Right lung (tissue), 10 donors: ENCODE measurements at places on chromosomes 12 and 14. TPM values are rescaled to one million over a fixed set of nuclear protein-coding genes. Genes with fewer than 3 reads are reported as not detected.
A peak's percentile ranks its signal among the peaks of the same experiment; 100 is the strongest.

GRCh38 chr14:74297986-74298385 lies 4.7 kb downstream of the ABCD4 start:
- no peak for DNase-seq

GRCh38 chr14:74444866-74445265 lies 18.9 kb upstream of the SYNDIG1L start:
- DNase-seq, result no peak

DNA sequence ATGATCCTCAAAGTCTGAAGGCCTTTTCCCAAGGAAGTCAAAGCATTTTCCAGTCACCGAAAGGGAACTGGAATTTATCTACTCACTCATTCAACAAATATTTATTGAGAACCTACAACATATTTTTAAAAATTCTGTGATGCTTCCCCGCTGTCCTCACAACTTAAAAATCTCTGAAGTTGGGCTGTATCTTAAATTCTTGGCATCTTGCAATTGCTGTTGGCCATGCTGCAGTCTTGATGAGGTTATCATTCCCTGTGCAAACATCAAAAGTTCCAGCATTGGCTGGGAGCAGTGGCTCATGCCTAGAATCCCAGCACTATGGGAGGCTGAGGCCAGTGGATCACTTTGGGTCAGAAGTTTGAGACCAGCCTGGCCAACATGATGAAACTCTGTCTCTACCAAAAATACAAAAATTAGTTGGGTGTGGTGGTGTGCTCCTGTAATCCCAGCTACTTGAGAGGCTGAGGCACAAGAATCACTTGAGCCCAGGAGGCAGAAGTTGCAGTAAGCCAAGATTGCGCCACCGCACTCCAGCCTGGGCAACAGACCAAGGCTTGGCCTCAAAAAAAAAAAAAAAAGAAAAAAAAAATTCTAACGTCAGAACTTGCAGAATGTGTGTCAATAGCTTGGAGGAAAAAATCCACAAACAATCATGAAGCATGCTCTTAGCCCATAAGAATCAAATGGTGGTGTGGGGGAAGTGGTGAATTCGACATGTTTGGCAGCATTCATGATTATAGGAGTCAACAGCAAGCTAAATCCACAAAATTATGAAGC lies 34.9 kb downstream of the CCDC177 start:
- no peak for DNase-seq

DNA sequence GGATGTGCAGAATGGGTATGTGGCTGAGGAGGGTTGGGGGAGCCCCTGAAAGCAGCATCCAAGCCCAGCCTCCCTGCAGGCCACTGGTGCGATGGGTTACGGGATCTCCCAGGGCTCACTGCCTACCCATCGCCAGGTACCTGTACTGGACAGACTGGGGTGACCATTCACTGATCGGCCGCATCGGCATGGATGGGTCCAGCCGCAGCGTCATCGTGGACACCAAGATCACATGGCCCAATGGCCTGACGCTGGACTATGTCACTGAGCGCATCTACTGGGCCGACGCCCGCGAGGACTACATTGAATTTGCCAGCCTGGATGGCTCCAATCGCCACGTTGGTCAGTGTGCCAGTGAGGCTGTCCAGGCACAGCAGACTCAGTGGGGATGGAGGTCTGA lies 18.3 kb upstream of the NXPH4 start:
- DNase-seq, result no peak

DNA sequence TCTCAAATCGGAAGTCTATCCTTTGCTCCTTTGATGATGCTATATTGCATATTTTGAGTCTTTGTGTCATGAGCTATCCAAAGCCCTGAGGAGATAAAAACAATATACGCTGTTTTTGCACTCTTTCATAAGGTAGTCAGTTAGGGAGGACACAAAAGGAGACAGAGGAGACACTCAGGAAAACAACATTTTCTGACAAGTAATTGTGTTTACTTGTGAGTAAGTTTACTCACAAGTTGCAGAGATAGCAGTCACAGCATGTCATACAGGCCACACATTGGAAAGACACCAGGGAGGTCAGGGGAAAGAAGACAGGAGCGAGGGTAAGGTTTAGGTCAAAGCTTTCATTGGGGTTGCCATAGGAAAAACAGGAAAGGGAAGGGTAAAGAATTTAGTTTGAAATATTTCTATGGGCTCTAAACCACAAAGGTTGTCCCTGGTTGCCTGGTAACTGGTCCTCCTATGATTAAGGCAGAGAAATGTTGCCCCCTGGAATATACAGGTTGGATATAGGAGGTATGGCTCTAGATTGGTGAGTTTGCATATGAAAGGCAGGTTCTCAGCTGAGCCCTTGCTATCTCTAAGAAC lies 7.4 kb upstream of the GABARAPL1 start:
- DNase-seq, result no peak

- DNase-seq, result no peak
Measured at GRCh38 chr12:124505001-124505818, 62.2 kb downstream of the NCOR2 start.

- DNase-seq, result peak; percentile 13
Measured at GRCh38 chr14:82562881-82563280, 1029.2 kb upstream of the SEL1L start.

- no peak for DNase-seq
Measured at GRCh38 chr14:103164006-103164405, 40.7 kb downstream of the TNFAIP2 start.

- DNase-seq, result no peak
Measured at GRCh38 chr12:32163596-32163995, 56.9 kb downstream of the BICD1 start.

DNA sequence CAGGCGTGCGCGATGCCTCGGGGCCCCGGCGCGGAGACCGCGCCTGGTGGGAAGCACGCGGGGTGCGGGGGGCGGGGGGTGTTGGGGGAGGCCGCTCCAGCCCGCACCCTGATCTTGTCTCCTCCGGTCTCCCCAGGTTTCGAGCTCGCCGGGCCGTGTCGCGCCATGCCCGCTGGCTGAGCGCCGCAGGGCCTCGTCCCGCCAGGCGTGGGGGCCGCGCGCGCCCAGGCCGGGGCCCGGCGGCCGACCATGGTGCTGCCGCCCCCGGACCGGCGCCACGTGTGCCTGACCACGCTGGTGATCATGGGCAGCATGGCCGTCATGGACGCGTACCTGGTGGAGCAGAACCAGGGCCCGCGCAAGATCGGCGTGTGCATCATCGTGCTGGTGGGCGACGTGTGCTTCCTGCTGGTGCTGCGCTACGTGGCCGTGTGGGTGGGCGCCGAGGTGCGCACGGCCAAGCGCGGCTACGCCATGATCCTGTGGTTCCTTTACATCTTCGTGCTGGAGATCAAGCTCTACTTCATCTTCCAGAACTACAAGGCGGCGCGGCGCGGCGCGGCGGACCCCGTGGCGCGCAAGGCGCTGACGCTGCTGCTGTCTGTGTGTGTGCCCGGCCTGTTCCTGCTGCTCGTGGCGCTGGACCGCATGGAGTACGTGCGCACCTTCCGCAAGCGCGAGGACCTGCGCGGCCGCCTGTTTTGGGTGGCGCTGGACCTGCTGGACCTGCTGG lies 2.4 kb downstream of the TMEM121 start:
- no peak for DNase-seq

GRCh38 chr12:6323340-6323994 lies 13.0 kb downstream of the PLEKHG6 start:
- DNase-seq, result no peak

DNA sequence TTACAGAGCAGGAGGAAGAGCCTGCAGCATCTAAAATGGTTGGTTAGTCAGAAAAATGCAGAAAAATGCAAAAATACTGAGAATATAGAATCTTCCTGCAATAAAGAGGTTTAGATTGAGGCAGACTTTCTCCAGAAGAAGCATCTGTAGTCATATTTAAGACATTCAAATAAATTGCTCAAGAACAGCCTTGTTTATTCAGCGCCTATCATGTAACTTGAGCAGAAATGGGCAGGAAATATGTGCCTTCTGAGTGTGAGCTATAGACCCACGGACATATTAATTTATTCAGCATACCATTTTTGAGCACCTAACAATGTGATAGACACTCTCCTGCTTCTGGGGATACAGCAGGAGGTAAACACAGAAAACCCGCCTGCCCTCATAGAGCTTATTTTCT lies 102.0 kb upstream of the HIF1A start:
- DNase-seq, result no peak

- no peak for DNase-seq
Measured at GRCh38 chr12:104720339-104721038, 237.6 kb downstream of the SLC41A2 start.

DNA sequence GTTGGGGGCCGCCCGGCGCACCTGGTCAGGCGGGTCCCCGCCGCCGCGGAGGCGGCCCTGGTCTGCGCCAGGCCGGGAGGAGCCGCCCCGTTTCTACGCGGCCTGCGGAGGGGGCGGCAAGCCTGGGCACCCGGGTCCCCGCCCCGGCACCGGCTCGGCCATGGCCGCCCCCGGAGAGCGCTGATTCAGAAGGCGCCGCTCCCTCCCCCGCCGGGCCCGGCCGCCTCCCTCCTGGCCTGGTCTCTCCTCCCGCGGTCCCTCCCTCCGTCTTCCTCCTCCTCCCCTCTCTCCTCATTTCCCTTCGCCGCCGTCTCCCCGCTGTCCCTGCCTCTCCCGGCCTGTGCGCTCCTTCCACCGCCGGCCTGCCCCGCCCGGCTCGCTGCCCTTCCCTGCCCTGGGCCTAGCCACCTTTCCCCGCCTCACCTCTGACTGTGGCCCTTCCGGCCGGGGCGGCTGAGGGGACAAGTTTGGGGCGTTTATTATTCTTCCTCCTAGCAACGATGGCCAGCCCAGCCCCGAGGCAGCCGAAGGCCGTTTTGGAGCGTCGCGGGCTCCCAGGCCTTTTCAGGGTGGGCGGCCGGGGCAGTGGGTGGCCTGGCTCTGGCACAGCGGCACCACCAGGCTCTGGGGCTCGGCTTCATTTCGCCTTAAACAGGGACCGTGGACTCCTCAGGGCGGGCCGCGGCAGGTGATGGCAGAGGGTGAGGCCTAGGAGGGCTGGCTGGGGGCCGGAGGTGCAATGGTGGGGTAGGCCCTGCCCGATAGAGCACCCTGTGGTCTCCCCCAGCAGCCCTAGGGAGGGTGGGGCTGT lies 768 bp downstream of the CEP170B start:
- peak; percentile 35 for DNase-seq

DNA sequence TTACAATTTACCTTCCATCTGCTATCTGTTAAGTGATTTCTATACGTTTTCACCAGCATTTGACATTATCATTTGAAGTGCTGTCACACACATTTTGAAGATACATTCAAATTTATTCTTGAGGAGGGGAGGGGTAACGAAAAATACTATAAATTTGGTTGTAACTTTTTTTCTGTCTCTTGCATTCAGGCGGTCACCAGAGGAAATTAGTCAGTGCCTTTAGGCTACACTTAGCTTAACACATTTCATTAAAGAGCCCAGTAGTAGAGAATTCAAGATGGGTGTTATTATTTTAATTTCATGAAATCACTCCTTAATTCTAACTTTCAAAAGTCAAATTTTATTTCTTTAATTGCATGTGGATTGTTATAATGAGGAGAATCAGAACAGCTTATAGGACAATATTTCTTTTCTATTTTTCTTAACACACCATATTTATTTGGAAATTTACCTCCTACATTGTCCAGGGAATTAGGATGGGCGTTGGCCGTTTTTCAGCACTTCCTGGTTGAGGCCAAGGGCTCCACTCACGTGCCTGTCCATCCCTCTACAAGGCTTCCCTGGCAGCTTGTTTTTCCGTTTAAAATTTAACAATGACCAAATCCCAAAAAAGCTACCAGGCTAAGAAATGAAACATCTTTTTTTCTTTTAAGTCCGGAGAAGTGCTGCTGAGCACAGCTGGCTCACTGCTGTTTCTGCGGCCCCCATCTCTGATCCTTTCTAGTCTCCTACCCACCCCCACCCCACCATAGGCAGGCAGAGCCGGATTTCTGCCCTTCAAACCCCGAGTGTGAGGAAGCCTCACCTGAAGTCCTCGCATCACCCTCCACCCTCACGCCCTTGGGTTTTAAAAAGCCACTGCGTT lies 1.1 kb upstream of the FAR2 start:
- DNase-seq, result no peak

PPFIA2 gene
- polyA plus RNA-seq, result 2.0 TPM

OR4E2 gene
- polyA plus RNA-seq, result not detected

RIPK3 gene
- 2.8 TPM for polyA plus RNA-seq

TTC9 gene
- 10.2 TPM for polyA plus RNA-seq

LTBR gene
- 59.0 TPM for polyA plus RNA-seq
